ENCODE measurements at places on chromosomes 3 and 15.
A peak's percentile ranks its signal among the peaks of the same experiment; 100 is the strongest.

DNA sequence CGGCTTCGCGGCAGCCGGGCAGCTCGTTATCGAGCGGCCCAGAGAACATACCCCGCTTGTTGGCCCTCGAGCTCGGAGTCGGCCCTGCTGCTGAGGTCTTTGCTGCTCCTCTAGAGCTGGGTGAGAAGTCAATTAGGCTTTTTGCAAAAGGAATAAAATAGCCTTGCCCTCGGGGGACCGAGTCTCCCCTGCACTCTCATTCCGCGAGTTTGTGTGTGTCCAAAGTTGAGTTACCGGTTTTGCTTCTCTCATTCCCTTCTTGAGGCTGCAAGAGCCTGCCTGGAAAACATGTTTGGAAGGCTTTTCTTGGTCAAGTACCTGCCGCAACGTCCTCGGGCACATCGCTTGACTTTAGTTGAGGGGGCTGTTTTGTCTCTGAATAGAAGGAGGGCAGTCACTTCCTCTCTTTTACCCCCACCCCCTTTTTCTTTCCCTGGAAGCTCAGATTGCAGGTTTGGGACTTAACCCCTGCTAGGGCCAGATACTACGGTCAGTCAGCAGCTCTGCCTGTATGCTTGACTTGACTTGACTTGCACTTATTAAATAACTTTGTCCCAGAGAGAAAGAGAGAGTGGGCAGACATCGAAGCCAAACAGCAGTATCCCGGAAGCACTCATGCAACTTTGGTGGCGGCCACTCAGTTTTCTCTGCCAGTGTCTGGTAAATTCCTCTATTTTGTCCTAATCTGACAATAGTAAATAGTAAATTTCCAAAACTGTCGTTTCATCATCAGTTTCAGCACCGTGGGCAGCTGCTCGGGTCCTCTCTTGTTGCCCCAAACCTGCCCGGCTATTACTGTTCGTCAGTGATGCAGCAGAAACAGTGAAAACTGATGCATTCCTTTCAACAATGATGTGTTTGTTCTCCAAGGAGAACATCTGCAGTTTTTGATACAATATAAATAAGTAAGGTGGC, 609 bp downstream of the RNF13 start:
- DNase-seq = no peak

GRCh38 chr3:177449360-177450006, 252.2 kb upstream of the TBL1XR1 start:
- DNase-seq = no peak

DNA sequence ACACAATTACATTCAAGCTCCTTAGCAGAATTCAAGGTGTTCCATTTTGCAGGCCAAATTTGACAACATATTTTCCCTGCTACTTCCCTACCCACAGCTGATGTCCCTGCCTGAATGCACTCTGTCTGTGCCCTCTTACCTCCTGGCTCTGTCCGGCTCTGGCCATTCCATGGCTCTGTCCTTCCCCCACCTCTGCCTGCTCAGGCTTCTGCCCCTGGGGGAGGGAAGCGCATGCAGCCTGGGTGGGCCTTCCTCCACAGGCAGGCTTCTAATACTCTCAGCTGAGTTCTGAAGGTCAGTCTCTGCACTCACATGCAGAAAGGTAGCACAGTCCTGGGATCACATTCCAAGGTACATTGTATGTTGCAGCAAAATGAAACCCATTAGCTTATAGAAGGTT, 113.6 kb upstream of the CACNA2D3 start:
- DNase-seq = no peak

DNA sequence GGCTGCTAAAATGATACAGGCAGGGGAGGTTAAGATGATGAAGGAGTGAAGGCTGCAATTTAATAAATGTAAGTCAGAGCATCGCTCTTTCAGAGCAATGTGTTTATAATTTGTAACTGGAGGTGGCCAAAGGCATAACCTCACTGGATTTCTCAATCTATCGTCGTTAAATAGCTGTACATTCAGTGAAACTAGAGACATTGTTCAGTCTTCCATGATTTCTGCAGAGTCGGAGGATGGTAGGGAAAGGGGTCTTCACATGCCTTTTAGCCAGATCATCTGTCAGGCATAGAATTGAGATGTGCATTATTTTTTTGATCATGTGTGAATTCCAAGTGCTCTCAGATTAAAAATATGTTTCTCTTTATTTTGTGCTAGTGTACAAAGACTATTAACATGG, 315.4 kb downstream of the OXSM start:
- DNase-seq = no peak

DNA sequence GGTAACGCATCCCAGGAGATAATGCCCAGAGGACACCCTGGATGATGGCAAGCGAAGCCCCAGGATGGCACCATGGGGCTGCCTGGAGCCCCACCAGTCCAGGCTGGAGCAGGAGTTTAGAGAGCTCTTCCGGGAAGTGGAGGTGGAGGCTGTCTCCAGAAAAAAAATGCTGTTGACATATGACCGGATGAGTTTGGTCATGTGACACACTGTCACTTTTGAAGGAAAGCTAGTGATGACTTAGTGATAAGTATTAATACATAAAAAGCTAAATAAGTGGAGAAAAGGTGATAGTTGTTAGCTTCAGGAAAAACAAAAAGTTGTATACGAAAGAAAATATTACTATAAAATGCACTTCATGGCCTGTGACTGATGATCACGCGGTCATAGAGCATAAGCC, 20.0 kb upstream of the MYZAP start:
- no peak for DNase-seq

DNA sequence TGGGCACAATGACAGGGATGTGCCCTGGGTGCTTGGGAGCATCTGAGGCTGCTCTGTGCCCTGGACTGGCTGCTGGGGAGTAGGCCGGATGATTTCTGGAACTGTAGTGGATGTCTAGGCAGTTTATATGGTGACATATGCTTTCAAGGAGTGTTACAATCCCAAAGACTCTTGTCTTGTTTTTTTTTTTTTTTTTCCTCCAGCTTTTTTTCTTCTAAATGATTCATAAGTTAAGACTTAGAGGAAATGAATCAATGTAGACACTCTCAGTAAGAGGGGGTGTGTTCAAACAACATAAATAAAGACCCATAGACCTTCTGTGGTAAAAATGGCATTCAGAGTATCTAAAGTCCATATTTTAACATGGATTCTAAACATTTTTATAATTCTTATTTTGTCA, 706.1 kb upstream of the GOLIM4 start:
- DNase-seq = no peak

DNA sequence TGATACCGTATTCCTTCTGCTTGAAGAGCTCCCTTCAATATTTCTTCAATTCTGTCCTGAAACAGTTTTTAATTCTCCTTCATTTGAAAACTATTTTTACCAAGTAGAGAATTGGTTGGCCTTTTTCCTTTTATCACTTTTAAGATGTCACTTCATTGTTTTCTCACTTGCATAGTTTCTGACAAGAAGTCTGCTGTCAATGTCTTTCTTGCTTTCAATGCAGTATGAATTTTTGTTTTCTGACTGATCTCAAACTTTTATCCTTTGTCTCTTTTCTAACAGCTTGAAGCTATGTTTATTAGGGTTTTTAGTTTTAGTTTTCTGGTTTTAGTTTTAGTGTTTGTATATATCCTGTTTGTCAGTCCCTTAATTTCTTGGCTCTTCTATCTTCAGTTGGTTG, 364.8 kb upstream of the TPRG1 start:
- DNase-seq = no peak

DNA sequence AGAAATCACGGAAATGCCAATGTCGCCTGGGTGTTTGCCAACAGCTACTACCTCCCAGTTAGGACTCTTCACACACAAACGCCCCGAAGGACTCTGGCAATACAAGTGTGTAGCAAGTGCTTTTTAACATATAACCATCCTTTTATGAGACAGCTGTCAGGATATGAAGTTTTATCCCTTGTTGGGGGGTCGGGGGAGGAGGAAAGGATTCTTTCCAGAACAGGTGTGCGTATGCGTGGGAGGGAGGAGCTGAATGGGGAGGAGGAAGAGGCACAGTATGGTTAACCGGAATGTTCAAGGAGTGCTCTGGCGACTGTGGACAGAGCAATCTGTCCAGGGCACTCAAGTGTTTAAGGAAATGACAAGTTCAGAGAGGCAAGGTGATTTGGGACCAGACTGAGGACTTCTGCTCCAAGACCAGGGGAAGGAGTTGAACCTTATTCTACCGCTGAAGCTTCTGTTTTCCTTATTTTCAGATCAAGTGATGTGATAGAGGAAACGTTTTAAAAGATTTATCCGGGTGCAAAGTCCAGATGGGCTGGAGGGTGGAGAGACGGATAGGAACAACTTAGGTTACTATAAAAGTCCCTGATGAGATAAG, 1.3 kb downstream of the TSPAN3 start:
- DNase-seq = no peak

DNA sequence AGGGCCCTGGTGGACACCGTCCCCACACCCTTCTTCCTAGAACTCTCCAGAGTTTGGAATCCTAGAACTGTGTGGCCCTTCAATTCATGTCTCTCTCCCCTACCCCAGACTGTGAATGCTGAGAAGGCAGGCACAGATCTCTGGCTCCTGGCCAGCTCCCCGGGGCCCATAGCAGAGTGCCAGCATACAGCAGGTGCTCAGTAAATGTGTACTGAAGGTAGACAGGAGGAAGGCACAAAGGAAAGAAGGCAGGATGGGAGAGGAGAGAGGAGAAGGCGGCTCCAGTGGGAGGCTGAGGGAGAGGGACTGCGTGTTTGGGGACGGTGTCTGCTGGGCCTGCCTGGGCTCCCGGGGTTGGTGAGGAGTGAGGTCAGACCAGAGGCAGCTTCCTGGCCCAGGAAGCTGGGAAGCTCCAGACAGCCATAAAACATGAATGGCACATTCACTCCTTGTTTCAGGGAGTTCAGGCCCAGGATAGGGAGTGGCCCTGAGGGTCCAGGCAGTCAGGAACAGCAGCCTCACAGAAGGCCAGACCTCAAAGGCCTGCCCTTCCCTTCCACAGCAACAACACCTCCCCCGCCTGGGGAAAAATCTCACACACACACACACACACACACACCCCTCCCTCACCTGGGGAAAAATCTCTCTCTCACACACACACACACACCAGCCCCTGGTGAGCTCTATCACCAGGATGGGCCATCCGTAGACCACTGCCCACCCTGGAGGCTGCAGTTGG, 137.1 kb upstream of the PRR20G start:
- DNase-seq = no peak

GRCh38 chr3:25536521-25537391, 108.7 kb downstream of the RARB start:
- no peak for DNase-seq

GRCh38 chr15:68567345-68567744, 11.4 kb upstream of the CORO2B start:
- no peak for DNase-seq

- DNase-seq = no peak
Measured at GRCh38 chr3:2652386-2652785, 457.8 kb downstream of the IL5RA start.

GRCh38 chr15:82921242-82921641, 31.3 kb downstream of the HOMER2 start:
- no peak for DNase-seq

- no peak for DNase-seq
Measured at GRCh38 chr3:124322966-124323365, 331.0 kb upstream of the ROPN1 start.

- DNase-seq = no peak
Measured at GRCh38 chr15:92448370-92448769, 54.7 kb downstream of the ST8SIA2 start.

GRCh38 chr15:86624261-86625036, 544.8 kb downstream of the AGBL1 start:
- DNase-seq = peak; percentile 3

GRCh38 chr15:69013726-69014406, 629 bp upstream of the NOX5 start:
- no peak for DNase-seq

DNA sequence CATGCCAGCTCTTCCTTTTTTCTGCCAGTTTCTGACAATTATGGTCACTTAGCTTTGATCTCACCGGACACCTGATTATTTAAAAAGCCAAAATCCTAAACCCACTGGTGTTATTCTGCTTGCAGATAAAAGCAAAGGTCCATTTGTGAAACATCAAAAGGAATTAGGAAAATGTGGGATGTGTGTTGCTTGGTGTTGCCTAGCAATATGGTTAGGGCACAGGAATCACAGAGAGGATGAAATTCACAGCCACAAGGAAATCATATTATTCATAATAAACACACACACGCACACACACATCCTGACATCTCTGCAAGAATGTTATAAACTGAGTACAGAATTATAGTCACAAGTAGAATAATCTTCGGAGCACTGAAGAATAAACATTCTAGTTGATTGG, 89.3 kb upstream of the BHLHE40 start:
- no peak for DNase-seq

GRCh38 chr15:68559345-68560310, 19.2 kb upstream of the CORO2B start:
- no peak for DNase-seq

GRCh38 chr15:61248790-61249189, 19.7 kb upstream of the RORA start:
- no peak for DNase-seq

GRCh38 chr3:149174901-149175300, 45.5 kb downstream of the HPS3 start:
- no peak for DNase-seq

DNA sequence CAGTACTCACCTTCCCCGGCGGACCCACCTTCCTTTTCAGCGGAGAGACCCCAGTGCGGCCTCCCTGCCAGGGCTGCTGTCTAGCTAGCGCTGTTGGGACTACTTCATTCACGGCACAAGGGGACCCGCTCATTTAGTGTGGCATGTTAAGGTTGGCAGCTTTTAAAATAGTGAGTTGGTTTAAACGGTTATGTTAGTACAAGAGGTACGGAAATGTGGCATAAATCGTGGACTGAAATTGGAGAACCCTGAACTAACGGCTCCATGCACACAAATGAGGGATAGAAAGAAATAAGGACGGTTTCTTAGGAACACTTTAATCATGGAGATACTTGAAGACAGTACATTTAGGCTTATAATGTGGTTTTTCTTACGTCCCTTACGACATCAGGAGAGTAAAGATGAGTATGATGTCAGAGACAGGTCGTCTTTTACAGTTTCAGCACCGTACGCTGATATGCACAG, 752 bp downstream of the CEP63 start:
- no peak for DNase-seq

DNA sequence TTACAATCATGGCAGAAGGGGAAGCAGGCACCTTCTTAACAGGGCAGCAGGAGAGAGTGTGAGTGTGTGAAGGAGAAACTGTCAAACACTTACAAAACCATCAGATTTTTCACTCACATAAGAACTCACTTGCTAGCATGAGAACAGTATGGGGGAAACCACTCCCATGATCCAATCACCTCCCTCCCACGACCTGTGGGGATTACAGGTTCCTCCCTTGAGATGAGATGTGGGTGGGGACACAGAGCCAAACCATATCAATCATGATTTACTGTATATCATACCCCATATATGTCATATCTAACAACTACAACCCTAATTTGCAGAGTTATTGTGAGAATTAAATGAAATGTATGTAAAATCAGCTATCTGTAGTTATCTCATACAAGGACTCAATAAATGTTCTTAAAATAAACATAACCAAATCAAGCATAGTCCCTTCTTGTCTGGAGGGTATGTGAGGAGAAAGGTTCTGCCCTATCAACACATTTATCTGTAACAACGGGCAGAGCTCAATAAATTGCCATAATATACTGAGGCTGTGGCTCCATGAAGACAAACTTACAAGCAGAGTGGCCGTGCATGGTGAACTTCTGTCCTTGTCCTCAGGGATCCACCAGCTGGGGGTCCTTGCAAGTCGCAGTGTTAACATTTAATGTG, 504.7 kb downstream of the SOX2 start:
- no peak for DNase-seq

All from esophagus squamous epithelium (tissue), 5 donors.